ENCODE measurements at places on chromosomes 5 and 9.

DNA sequence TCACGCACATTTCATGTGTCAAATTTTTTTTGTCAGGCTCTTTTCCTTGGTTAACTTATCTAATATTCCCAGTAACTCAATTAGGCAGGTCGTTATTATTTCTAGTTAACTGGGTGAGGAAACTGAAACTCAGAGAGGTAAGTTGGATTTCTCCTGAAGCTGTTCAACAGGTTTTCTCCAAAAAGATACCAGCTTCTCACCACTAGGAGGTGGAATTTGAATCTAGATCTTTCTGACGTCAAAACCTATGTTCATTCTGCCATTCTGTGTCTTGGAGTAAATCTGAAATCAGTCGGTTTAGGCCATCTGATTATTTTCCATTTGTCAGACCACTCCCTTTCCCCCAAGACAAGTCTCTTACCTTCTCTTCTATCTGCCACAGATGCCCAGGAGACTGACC is 572.9 kb downstream of the ACTL7B start:
- DNase-seq = no peak

DNA sequence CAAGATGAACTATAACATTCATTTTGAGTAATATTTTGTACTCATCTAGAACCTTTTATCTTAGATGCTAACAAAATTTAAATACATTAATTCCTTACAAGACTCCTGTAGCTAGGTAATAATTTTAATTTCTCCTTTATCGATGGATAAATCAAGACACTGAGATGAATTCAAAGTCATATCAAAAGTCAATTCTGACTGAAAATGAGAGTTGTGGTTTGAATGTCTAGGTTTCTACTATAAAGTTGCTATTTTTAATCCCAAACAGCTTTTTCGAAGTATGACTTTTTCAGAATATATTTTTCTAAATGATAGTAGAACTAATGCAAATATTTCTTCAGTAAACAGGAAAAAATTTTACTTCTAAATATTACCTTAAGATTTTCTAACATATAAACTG is 491.7 kb upstream of the FAM174A start:
- DNase-seq = no peak

GRCh38 chr5:92769978-92770377 is 811.0 kb downstream of the NR2F1-AS1 start:
- DNase-seq = no peak

- DNase-seq = peak; percentile 89
Observed at GRCh38 chr9:136623842-136624183, 38.9 kb upstream of the EGFL7 start.

DNA sequence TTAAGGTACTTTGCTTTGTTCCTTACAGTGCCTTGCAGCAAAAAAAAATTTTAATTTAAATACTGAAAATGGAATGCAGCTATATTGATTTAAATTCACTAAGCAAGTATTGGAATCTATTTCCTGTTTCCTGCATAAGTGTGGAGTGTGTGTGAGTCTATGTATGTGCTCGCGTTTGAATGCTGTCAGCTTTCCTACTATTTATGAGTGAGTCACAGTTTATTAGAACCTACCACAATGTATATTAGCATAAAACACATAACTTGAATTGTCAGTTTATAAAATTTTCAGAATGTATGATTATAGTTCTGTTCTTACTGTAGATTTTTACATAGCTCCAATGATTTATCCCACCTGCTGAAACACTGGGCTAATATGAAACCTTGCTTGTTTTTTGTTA is 302.1 kb downstream of the NR2F1-AS1 start:
- no peak for DNase-seq

DNA sequence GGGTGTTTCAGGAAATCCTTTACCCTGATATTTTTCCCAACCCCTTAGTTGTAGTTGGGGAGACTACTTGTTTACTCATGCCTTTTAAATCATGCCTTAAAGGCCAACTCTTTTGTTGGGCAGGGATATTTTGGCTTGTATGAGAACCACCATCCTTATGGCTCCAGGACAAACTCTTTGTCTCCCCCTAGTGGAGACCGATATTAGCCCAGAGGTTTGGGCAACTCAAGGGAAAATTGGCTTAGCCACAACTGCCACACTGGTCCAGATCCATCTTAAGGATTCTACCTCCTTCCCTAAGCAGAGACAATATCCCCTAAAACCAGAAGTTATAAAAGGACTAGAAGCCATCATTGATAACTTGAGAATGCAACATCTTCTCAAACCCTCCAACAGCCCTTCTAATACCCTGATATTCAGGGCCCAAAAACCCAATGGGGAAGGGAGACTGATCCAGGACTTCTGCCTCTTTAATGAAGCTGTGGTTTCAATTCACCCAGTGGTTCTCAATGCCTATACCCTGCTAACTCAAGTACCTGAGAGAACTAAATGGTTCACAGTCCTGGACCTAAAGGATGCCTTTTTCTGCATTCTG is 100.9 kb upstream of the HCN1 start:
- no peak for DNase-seq
